ENCODE measurements at places on chromosomes 12 and 14.

DNA sequence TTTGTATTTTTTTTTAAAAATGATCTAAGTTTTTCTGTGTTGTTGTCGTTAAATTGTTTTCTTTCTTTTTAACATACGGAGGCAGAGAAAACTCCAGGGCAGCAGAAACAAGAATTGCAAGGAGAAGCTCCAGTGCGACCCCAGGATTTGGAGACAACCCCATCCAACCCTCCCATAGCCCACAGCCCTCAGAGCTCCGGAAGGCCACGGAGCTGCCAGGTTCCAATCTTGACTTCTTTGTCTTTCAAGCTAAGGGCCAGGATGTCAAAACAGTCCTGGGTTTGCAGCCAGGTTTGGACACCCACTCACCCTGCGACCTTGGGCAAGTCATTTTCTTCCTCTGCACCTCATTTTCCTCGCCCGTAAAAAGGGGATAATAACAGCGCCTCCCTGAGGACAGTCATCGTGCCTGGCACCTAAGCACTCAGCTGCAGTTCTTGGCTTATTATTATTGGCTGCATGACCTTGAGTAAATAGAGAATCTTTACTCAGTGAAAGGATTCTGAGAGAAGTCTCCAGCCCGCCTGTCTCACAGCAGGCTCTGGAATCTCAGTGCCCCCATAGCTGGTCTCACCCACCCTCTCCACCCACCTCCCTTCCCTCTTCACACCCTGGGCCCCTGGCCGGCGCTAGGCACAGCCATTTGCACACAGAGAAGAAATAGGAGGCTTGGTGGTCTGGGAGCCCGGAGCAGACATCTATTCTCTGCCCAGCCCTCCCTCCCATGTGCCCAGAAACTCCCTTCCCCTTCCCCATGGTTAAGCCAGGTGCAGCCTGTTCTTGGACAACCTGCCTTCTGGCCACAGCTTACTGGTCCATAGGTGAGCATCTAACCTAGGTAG is 79.4 kb upstream of the BCL11B start:
- DNase-seq: no peak

DNA sequence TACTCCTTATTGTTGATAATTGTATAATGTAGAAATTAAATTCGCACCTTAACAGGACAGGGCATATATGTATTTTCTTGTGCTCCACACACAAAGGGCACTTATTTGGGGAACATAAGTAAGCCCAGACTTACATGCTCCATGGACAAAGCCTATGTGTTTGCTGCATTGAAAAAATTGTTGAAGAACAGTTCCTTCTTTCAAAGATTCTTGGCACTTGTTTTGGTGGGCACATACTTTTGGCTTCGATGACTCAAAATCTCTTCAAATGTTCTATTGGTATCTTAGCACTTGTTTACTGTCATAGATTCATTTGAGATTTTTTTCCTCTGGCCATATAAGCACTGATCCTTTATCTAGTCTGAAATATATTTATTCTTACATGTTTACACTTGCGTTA is 1.4 kb upstream of the MAP4K5 start:
- DNase-seq: no peak

DNA sequence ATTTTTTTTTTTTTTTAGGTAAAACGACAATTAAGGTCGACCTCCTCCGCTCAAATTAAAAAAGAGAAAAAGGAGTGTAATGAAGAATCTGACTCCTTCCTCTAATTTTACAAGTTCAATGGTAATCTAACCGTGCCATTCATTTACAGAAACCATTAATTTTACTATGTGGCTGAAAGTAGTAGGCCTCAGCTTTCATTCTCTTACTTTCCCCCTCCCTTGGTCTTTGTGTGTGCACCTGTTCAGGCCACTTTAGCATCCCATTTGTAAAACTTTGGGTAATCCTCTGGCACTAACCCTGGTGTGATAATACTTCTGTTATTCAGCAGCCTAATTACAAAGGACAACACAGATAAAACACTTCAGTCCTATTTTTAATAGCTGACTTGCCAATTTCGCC is 128.1 kb downstream of the ASCL1 start:
- no peak for DNase-seq

GRCh38 chr12:91123236-91123916 is 12.1 kb upstream of the LUM start:
- no peak for DNase-seq

- no peak for DNase-seq
Observed at GRCh38 chr14:96268431-96269358, 12.7 kb downstream of the BDKRB1 start.

DNA sequence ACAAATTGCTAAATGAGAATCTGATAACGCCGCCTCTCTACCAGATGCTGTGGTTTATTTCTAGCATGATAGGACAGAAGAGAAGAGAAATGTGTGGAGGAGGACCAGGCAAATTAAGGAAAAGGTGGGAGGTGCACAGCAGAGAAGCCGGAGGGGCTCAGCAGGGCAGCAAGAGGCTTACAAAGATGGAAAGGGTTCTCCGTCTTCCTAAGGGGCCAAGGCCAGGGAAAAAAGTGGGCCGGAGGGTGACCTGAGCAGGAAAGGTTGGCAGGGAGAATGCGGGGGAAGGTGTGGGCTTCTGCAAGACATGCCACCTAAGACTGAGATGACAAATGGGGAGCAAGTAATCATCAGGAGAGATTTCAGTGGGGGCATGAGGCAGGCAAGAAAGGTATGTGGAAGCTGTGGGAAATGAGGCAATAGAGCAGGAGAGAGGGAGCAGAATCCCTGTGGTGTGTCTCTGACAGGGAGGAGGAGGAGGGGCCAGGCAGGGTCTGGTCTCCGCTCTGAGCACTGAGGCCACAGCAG is 18.7 kb downstream of the MANSC1 start:
- no peak for DNase-seq

- no peak for DNase-seq
Observed at GRCh38 chr12:50926415-50926814, 25.9 kb upstream of the HIGD1C start.

DNA sequence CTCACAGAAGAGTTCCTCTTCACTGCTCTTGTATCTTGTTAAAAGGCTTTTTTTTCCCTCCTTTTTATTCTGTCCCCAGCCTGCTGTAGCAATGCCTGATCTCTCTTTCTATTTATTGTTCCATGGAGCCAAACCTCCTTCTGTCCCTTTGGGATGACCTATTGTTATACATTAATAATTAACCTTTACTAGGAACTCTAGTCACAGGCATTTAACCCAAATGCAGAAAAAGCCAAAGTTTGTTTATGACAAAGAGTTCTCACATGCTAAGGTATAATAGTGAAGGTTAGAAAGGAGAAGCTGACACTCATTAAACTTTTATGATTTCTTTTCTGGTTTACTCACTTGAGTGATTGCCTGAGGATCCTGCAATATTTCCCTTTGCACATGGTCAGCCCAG is 535.8 kb downstream of the NRXN3 start:
- DNase-seq: no peak

DNA sequence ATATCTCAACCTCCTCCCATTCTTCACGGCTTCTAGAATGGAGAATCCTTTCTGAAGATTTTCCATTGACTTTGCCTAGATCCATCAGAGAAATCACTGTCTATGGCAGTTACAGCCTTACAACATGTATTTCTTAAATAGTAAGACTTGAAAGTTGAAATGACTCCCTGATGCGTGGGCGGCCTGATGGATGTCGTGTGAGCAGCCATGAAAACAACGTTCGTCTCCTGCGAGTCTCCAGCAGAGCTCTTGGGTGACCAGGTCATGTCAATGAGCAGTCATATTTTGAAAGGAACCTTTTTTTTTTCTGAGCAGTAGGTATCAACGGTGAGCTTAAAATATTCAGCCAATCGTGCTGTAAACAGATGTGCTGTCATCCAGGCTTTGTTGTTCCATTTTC is 139.9 kb upstream of the C14orf180 start:
- no peak for DNase-seq

DNA sequence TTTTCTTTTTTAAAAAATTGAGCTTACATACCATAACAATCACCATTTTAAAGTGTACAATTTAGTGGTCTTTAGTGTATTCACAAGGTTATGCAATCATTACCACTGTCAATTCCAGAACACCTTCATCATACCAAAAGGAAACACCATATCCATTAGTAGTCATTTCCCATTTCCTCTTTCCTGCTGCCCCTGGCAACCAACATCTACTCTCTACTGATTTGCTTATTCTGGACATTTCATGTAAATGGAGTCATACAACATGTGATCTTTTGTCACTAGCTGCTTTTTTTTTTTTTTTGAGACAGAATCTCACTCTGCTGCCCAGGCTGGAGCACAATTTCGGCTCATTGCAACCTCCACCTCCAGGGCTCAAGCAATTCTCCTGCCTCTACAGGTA is 66.8 kb upstream of the CFL2 start:
- DNase-seq: no peak

- no peak for DNase-seq
Observed at GRCh38 chr12:76356071-76356470, 7.9 kb upstream of the BBS10 start.

DNA sequence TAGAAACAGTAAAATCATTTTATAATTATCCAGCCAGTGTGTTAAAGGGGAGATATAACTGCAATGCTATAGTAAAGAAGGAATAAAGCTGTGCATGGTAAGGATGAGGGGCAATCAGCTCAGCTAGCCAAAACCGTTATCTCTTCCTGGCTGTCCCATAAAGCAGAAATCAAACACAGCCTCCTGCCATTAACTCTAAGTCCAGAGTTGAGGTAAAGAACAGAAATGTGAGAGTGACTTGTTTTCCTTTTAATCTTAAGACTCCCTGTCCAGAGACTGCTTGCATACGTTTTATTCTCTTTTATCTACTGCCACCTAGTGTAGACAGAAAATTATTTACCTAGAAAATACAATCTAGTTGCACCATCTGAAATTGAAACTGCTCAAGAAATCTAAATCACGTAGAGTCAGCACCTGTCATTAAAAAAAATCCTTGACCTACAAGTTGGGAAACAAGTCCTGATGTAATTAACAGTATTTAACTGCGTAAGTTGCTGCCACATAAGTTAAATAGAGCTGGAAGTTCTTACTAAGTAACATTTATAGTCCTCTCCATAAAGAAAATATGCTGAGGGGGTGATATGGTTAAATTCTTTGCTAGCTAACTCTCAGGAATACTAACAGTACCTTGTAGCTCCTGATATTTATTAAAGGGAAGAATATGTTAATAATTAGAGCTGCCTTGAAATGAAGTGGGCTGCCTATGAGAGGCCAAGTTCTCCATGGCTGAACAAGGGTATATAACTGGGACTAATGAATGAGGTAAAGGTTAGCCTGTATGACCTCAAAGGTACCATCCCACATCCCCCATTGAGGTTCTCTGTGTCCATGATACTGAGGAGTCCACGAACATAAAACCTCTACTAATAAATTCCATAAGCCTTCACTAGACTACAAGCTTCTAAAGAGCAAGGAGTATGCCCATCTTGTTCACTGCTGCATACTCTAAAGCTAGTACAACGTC is 62.7 kb downstream of the GALNT4 start:
- DNase-seq: no peak

DNA sequence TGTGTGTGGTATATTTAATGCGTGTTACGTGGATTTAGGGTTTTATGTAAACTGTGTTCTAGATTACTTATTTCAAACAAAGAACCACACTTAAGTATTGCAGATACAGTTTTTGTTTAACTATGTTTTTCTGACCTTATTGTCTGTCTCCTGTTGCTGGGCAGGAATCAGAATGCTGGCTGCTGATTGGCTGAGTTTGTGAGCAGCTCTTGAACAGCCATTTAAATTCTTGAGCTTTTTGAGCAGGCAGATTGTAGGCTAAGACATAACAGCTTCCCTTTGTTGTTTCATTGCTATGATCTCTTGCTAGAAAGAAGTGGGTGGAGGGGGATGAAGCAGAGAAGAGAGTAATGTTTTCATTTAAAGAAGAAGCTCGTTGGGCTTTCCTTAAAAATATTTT is 52.2 kb downstream of the ATF7IP start:
- DNase-seq: no peak

DNA sequence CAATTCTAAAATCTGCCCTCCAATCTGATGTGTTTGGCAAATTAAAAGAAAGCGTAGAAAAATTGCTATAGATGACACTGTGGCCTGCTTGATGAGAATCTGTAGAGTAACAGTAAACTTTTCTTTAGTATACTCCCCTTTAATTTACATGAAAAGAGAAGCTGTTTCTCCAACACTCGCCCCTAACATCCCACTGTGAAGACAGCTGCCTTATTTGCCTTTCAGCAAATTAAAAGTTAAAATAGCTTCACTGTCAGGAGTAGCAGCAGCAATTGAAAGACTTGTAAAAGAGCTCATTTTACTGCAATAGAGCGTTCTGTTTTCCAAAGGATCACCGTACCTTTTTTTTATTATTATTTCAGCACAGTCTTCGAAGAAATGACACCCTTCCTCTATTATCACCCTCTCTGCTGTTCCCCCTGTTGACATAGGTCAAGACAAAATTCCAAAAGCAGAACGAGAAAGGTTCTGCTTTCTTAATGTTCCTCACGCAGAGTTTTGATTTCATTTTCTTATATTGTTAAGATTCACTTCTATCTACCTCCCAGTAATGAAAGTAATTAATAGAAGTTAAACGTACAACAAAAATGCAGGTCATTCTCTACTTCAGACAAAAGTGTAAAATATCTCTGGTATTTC is 153.5 kb upstream of the USP15 start:
- no peak for DNase-seq

GRCh38 chr12:115421796-115422709 is 738.1 kb upstream of the TBX3 start:
- no peak for DNase-seq

DNA sequence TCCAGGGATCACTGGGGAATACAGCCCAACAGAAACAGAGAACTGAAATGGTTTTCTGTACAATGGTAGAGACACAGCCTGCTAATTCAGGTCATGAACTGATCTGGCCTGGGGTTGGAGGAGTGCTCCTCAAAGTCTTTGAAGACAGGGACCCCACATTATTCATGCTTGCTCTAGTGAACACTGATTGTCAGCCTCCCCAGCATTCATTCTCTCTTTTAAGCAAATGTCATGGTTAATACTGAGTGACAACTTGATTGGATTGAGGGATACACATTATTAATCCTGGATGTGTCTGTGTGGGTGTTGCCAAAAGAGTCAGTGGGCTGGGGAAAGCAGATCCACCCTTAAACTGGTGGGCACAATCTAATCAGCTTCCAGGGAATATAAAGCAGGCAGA is 288.4 kb upstream of the NOS1 start:
- no peak for DNase-seq

DNA sequence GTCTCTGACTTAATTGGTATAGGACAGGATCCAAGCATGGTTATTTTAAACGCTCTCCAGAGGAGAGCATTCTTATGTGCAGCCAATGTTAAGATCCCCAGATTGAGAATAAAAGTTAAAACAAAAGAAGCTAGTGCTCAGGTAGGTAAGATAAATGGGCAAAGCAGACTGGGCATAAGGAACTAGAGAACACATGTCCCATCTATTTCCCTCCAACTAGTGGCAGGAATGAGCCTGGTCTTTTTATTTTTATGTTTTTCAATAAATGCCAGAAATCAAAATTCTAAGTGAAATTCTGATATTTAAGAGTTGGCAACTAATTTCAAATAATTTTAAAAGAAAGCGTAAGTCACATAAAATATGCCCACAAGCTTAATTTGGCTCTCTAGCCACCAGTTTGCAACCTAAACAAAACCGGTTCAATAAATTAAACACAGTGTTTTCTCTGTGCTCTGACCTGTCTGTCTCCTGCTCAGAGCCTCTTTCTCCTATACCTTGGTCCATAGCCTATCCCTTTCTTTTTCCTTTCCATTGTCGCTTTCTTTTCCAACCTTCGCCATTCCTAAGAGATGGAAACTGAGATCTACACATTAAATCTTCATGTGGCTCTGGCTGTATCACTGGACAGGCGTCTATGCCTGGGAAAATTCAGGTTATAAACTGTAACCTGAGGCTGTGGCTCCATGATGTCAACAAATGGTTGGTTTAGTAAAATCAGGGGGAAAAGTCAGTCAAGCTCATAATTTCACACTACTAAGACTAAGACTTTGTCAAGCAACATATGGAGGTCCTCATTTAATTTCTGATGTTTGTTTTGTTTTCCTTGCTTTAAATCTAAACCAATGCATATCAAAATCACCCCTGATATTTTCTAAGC is 5.5 kb downstream of the SLC38A1 start:
- DNase-seq: no peak

Measured in C1 segment of cervical spinal cord (tissue), 14 donors.